Fibroblast of skin of left biceps (primary cell): ENCODE measurements at places on chromosomes 5 and 9.

DNA sequence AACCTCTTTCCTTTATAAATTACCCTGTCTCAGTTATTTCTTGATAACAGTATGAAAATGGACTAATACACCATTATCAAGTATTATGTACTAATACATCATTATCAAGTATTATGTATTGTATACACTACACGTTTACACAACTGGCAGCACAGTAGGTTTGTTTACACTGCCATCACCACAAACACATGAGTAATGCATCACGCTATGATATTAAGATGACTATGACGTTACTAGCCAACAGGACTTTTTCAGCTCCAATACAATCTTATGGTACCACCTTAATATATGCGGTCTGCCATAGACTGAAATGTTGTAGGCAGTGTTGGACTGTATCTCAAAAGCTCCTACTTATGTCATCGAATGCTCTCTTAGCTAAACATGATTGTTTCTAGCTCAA is 28.2 kb downstream of the PRELID2 start:
- DNase-seq, result no peak

DNA sequence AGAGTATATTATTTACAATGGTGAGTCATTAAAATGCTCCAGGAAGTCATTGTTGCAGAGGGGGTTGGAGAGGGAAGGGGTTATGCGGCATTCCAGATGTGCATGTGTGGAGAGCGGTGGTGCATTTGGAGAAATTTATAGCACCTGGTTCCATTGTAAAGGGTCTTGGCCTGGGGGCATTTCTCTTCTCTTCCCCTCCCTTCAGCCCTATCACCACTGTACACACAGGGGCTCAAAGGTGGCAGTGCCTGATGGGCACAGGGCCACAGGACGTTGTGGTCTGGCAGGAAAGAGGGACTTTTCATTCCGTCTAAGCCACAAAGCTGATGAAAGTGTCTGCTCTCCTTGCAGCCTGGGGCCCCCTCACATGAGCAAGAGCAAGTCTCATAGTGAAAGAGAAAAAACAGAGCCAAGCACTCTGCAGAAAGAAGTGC is 442.4 kb upstream of the ZNF462 start:
- DNase-seq, result peak; percentile 73

- no peak for DNase-seq
Observed at GRCh38 chr9:13555516-13555915, 276.0 kb upstream of the MPDZ start.

- no peak for DNase-seq
Observed at GRCh38 chr9:107960916-107961315, 471.3 kb upstream of the KLF4 start.

- DNase-seq, result no peak
Observed at GRCh38 chr9:116855881-116856662, 169.0 kb downstream of the TRIM32 start.

DNA sequence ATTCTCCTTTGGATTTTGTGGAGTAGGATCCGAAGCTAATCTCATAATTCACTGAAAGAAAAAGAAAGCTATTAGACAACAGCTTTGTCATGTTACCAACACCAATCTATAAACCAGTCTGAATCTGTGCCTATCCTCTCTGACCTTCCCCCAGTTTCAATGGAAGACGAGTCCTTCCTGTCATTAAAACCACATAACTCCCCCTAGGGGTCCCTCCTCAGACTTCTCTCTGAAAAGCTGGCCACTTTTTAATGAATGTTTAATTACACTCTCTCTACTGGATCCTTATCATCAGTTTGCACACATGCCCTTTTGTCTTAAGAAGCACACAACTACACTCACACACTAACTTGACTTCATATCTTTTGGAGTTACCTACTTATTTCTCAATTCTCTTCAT is 98.0 kb upstream of the TSLP start:
- no peak for DNase-seq

DNA sequence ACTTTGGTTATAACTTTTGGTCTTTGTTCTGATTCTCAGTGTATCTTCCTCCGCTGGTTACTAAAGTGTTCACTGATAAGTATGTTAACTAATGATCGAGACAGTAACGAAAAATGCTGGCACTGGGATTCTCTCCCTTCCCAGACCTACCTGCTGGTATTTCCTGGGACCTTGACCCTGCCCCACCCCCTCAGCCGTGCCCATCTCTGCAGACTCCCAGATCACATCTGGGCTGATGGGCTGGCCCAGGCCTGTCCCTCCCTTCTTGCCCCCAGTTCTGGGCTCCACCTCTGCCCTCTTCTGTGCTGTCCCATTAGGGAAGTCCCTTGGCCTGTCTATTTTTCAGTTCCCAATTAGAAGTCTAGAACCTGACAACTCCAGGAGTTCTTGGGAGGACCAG is 46.9 kb downstream of the NEURL1B start:
- DNase-seq, result no peak

DNA sequence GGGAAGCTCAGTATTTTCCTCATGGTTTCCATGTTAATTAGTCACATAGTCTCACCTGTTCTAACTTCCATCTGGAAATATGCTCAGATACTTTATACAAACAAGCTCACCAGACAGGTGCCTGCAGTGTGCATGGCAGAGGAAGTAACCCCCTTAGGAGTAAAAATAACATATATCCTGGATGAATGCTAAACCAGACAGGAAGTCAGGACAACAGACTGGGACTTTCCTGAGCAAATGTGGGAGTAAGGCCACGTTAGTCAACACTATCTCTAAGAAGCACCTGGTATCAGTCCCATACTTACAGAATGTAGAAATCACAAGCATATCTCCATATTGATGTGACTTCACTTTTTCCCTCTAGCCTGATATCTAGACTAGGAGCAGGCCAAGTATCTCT is 128.4 kb downstream of the SEC61B start:
- DNase-seq, result no peak

- peak; percentile 75 for DNase-seq
Observed at GRCh38 chr5:169300468-169301385, at the start of gene SLIT3. SLIT3 (minus strand) TSS chr5:169301139; CDS start chr5:169300709, 430 bp downstream.

- no peak for DNase-seq
Observed at GRCh38 chr9:31700252-31701045, 684.0 kb upstream of the ACO1 start.

DNA sequence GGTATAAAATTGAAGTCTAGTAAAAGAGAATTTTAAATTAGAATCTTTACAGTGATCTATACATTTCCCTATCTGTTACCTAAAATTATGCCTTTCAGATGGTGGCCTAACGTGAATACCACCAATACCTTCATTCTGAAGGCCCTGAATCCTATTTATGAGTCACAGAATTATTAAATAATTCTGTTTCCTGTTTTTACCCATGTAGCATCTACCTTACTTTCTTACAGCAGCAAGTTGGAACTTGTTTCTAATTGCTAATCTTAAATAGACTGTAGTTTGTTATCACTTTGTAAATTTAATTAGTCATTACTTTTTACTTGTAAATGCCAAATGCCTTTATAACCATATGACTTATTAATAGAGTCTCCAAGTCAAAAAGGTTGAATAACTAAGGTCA is 135.0 kb downstream of the PDE4D start:
- no peak for DNase-seq

DNA sequence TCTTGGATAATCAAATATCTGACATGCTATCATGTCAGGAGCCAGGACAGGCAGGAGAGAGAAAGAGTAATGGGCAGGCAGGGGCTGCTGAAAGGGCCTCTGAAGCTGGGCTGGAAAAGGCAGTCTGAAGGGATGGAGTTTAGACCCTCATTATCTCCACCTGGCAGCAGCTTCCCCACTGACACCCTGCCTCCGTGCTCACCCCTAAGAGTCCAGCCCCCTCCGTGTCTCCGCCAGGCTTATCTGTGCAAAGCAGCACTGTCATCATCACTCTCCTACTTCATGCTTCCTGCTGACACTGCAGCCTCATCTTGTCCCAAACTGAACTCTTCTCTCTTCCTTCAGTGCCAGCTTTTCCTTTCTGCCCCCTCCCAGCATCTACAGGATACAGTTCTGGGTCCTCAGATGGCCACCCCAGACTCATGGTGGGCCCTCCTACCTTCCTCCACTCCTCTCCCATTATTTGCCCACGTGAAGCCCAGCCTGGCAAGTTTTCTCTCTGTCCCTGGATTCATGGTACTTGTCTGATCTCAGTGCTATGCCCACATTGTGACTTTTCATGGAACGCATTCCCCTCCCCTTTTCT is 70.9 kb upstream of the KLF9 start:
- DNase-seq, result no peak

DNA sequence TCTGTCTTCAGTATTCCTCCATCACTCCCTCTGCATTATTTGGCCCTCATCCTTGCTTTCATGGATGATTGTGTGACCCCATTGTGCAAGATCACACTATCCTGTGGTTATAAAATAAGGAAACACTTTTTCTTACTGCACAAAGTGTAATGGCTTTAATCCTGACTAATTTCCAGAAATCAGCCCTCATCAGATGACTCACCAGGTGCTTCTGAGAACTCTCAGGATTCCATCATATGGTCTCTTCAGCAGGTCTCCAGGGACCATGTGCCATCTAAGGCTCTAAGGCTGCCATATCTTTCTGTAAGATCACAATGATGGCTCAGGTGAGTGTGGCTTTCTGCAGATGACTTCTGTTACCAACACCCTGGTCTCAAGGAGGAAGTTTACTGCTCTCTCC is 27.3 kb upstream of the FER start:
- DNase-seq, result no peak

GRCh38 chr5:123515904-123516303 is 3.9 kb downstream of the CSNK1G3 start:
- DNase-seq, result no peak

DNA sequence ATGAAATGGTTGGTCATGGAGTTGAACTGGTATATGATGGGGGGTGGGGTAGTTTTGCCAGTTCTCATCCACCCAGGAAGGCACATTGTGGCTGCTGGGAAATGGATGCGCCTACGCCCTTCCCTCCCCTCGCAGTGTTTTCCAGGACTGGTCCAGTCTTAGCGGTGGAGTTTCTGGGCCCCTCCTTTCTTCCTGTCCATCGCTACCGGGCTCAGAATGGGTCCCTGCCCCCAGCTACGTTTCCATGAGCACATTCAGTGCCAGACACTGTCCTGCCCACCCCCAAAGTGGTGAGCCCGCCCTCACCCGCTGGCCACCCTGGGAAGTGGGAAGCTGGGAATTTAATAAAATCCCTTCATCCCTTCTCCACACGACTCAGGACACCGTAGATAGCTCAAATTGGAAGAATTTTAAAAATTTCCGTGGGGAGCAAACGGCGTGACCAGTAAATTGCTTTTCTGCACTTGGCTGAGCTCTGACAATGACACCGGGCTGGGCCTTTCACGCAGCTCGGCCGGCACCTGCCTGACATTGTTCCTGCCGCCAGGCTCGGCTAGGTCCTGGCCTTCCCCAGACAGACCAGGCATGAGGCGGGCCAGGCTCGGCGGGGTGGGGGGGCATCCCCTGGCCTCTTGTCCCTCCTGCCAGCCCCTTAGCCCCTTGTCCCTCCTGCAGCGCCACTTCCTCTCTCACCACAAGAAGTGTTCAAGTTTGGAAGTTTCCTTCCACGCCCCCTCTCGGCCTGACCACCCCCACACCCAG is 3.6 kb downstream of the FGF18 start:
- DNase-seq, result no peak

- peak; percentile 64 for DNase-seq
Observed at GRCh38 chr5:64210866-64211265, 45.2 kb downstream of the RNF180 start.

GRCh38 chr9:250039-250438 is 35.4 kb downstream of the DOCK8 start:
- DNase-seq, result no peak

DNA sequence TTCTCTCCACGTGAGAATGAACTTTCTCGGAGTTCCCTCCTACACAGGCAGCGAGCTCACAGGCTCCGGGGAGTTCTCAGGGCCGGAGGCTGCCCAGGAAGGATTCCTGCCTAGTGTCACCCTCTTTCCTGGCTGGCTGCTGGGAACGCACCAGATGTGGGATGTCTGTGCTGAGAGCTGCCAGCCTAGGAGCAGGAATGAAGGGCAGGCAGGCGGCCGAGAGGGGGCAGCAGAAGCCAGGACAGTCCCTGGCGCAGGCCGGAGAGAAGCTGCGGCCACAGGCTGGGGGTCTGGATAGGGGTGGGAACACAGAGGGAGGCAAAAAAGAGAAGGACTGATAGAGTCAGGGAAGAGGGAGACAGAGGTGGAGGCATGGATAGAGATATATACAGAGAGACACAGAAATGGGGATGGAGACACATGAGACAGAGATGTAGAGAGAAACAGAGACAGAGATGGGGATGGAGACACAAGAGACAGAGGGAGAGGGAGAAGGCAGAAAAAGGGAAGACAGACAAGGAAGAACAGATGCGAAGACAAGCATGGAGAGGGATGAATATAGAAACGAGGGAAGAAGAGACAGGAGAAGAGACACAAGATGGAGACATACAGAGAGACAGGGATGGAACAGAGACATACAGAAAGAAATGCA is 25.3 kb upstream of the ENHO start:
- no peak for DNase-seq

GRCh38 chr9:16134351-16134750 is 581.5 kb downstream of the CCDC171 start:
- no peak for DNase-seq

DNA sequence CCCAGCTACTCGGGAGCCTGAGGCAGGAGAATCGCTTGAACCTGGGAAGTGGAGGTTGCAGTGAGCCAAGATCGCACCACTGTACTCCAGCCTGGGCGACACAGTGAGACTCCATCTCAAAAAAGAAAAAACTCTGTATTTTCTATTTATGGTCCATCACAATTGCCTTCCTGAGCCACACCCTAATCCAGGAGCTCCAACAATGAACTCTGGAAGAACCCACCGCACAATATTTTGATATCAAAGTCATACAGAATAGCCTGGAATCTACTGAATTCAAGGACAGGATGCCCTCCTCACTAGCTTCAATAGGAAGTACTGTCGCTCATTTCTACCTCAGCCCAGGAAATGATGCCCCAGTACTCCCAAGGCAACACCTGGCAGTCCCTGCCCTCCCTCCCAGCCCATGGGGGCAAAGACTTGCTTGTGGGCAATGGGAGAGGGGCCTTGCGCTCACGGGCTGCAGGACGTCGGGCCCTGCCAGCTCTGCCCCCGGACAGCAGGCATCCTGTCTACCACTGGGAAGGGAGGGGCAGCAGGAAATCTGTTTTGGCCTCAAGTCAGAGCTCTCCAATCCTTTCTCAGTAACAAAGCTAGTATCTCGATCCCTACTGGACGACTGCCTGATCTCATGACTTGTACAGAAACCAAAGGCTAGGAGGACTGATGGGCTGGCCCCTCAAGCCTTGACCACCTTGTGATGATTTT is 19.7 kb downstream of the UBAC1 start:
- DNase-seq, result no peak

- no peak for DNase-seq
Observed at GRCh38 chr9:129597355-129598088, 23.4 kb downstream of the C9orf50 start.
